ENCODE measurements at places on chromosomes 6 and 20. TPM values are rescaled to one million over a fixed set of nuclear protein-coding genes. Genes with fewer than 3 reads are reported as not detected.

GRCh38 chr6:43977404-43978111 is 149.7 kb downstream of the MRPL14 start:
- ATAC-seq: peak; percentile 44

DNA sequence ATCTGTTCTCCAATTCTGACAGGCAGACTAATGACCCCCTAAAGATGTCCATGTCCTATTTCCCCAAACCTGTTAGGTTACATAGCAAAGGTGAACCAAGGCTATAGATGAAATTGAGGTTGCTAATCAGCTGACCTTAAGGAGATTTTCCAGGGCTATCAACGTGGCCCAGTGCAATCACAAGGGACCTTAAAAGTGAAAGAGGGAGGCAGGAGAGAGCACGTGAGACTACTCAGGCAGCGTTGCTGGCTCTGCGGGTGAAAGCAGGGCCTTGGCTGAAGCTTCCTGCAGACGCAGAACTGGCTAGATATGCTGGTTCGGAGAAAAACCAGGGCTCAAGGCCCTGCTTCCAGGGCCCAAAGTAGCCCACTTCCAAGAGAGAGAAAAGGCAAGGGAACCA is 78.7 kb downstream of the NCOA7 start:
- no peak for ATAC-seq

DNA sequence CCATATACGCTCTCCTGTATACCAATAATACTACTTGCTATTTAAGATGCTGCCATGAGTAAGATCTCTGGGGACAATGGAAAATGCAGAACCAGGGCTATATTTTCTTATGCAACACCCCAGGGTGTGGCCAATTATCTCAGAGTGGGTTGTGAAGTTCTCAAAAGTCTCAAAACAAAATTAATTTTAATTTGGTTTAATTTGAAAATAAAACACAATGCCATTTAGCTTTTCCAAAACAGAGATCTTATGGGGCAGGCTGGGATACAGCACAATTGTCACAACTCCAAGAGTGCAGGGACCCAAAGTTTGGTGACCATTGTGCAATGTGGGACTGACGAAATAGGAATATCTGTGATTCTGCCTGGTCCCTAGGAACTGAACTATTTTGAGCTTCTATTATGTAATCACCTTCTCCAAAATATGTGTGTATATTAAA is 43.1 kb downstream of the MBOAT1 start:
- ATAC-seq: no peak

DNA sequence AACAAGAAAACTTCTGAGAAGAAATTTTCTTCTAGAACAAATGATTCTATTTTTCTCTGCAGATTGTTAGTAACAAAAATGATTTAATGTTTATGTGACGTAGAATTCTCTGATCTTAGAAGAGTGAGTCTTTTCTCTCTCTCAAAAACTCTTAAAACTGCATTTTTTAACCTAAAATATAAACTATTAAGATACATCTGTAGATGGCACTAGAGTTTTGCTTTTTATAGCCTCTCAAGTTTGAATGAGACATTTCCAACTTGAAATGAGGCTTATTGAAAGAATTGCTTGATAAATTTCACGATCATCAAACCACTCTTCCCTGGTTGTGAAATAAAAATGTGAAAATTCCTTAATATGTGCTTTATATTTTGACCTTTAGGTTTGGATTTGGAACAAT is 53.8 kb downstream of the PHF3 start:
- ATAC-seq: no peak

GRCh38 chr6:30703011-30703410 is 12.2 kb upstream of the NRM start:
- ATAC-seq: no peak

- peak; percentile 68 for ATAC-seq
Observed at GRCh38 chr6:50816115-50816675, 2.5 kb upstream of the TFAP2B start.

GRCh38 chr6:90369024-90369519 is 72.4 kb upstream of the BACH2 start:
- ATAC-seq: peak; percentile 99

GRCh38 chr6:134057478-134057877 is 5.1 kb upstream of the SLC2A12 start:
- peak; percentile 92 for ATAC-seq

DNA sequence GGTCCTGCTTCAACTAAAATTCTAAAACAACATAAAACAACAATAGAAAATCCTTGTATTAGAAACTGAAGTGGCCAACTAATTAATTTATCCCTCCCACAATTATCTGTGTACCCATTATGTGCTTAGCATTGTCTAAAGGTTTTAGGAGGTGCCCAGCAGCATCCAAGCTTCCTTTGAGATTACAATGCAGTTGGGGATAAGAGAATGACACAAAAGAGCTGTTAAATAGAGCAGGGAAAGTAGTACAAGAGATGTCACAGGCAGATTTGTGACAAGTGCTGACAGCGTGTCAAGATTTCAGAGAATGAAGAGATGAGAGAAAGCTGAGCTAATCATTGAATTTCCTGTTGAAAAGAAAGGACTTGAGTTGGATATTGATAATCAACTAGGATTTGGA is 204.8 kb downstream of the OTOR start:
- ATAC-seq: no peak

FIG4 gene
- total RNA-seq: 8.8 TPM

DNA sequence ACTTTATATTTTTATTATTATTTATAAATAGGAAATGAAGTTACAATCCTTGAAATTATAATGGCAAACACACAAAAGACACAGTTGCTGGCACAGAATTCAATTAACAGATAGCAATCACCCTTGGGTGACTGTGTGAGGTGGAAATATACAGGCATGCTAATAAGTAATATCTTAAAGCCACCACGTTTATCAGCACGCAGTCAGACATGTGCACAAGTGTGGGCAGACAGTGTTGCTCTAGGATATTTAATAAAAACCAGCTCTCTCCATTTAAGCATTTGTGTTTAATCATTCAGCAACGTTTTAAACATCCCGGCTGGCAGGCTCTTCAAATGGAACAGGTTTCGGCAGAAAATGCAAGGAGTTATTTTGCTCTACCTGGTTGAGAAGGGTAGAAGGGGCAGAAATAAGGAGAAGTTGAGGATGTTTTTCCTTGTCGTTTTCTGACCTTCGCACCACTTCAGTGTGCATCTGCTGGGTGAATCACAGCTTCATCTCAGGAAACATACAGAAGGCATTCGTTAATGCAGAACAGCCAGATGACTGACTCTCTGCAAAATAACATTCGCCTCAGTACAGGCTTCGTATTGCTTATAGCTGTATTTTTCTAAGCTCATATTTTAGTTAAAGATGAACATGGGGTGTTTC is 585.1 kb downstream of the QKI start:
- no peak for ATAC-seq

DNA sequence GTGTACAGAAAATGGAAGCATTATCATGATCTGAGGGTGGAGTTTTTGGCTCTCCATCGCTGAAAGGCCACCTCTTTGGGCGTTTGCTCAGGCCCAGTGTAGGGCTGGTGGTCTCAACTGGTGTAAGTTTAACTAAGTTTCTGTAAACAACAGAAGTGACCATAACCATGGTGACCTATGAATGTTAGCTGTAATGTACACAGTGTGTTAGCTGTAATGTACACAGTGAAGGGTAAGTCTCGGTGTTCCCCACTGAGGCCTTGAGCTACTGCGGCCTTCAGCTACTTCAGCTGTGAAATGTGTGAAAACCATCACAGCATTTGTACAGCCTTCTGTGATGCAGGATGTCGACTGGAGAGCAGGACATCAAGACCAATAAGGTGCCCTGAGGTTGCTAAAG is 185.2 kb downstream of the MYLK4 start:
- no peak for ATAC-seq

GRCh38 chr6:89200706-89201215 is 16.4 kb downstream of the GABRR1 start:
- no peak for ATAC-seq

GRCh38 chr20:22949331-22950109 is 85.6 kb upstream of the SSTR4 start:
- ATAC-seq: no peak

SNAP91 gene
- total RNA-seq: not detected

SPATA25 gene
- total RNA-seq: 0.76 TPM

- no peak for ATAC-seq
Observed at GRCh38 chr6:14278446-14278845, 160.9 kb downstream of the CD83 start.

TREM2 gene
- total RNA-seq: 1.7 TPM

- ATAC-seq: peak; percentile 46
Observed at GRCh38 chr6:51570168-51570921, 517.1 kb downstream of the PKHD1 start.

DNA sequence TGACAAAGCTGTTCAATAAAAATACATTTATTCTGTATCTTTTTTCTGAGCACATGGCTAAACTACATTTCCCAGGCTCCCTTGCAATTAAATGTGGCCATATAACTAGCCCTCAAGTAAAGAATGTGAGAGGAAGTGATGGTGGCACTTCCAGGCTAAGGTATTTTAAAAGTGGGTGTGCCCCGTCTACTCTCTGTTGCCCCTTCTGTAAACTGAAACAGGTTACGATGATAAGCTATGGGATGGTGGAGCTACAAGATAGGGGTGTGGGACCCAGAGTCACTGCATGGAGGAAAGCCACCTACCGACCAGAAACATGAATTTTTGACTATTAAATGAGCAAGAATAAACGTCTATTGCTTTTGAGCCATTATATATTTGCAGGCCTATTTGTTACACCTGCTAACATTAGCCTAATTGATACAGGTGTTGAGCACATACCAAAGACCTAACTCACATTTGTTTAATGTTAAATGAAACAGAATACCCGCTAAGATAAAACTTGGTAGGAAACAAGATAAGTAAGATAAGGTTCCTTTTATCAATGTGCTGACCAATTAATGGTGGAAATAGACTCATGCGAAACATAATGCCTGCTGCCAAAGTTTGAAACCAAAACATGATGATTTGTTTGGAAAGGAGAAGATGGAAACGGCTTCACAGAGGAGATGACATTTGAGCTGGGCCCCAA is 3.1 kb downstream of the FYN start:
- ATAC-seq: no peak

TAGAP gene
- total RNA-seq: 0.92 TPM

DNA sequence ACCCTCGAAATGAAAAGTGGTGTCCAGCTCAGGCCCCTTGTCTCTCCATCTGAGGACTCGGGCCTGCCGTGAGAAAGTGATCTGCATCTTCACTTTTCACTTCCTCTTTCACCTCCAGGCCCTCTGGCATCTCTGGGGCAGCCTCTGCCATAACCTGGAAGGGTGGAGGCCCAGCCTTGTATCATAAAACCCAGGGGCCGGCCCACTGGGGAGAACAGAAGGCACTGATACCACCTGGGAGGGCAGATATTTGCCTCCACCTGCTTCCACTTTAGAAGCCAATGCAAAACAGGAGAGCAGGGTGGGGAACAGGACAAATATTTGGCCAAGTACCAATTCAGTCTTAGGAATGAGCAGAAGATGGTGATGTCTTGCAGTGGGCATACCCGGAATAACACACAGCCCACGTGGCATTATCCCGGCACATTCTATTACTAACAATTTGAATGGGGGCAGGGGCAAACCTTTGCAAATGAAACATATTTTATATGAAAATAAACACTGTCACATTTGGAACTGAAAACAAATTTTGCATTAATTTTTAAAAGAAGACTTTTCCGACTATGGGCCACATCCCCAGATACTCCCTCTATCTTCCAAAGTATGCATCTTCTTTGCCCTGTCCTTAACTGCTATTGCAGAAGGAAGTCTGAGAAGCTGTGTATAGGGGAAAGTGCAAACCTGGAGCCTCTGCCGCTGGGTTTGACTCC is 69.2 kb upstream of the TBC1D7 start:
- peak; percentile 13 for ATAC-seq
